ENCODE measurements at places on chromosomes 2 and 18.

DNA sequence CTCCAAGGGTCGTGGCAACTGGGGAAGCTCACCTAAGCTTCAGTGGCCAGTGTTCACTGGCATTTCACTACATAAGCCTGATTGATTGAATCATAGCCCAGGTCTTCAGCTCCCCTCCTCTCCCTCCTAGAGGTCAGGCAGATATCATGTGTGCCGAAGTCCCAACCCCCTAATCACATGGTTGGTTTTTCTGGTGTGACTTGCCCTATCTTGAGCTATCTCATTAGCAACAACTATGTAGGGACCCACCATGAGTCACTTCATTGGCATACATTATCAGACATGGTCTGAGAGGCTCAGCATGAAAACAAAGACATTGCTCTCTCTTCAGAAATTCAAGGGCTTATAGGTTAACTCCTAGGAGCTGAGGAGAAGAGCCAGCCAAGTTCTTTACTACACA, 76.8 kb downstream of the LYPD1 start:
- no peak for DNase-seq

DNA sequence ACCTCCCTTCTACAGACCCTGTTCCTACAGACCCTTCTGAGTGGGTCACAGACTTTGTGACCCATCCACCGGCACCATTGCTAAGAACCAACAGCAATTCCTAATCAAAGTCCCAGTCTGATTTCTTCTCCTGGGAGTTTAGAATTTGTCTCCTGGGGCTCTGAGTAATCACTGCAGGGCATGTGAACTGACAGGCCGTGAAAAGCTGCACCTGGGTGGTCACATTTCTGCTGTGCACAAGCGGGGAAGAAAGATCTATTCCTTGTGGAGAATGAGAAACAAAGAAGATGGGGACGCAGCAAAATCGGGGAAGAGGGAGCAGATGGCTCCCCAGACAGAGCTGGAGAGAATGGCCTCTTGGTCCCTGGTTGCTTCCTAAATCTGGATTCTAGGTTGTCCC, 151.0 kb downstream of the ARL4C start:
- DNase-seq, result no peak

DNA sequence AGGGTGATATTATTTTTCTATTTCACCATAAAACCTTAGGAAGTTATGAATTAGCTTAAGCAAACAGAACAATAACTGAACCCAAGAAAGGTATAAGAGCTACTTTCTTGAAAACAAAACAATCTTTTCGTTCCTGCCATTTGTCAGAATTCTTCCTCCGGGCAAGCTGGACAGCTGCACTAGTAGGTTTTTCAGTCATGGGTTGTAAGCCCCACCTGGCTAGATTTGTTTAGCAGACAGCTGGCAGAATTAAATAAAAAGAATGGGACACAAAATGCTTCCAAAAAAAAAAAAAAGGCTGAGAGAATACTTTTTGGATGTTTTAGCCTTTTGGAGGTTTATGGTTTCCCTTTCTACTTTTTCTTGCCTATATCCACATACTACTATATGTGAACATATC, 694.1 kb downstream of the ARHGAP15 start:
- DNase-seq, result no peak

- DNase-seq, result no peak
Measured at GRCh38 chr2:121044412-121044811, 240.6 kb downstream of the TFCP2L1 start.

GRCh38 chr2:27807476-27807875, 36.0 kb downstream of the MRPL33 start:
- no peak for DNase-seq

- DNase-seq, result no peak
Measured at GRCh38 chr2:190802626-190803209, 77.9 kb upstream of the GLS start.

All from cortex of kidney (tissue), 1 donor.